ENCODE measurements at places on chromosomes 3 and 15. TPM values are rescaled to one million over a fixed set of nuclear protein-coding genes. Genes with fewer than 3 reads are reported as not detected.
A peak's percentile ranks its signal among the peaks of the same experiment; 100 is the strongest.

KLF15 gene
- total RNA-seq: not detected

SYNPR gene
- not detected for total RNA-seq

DNA sequence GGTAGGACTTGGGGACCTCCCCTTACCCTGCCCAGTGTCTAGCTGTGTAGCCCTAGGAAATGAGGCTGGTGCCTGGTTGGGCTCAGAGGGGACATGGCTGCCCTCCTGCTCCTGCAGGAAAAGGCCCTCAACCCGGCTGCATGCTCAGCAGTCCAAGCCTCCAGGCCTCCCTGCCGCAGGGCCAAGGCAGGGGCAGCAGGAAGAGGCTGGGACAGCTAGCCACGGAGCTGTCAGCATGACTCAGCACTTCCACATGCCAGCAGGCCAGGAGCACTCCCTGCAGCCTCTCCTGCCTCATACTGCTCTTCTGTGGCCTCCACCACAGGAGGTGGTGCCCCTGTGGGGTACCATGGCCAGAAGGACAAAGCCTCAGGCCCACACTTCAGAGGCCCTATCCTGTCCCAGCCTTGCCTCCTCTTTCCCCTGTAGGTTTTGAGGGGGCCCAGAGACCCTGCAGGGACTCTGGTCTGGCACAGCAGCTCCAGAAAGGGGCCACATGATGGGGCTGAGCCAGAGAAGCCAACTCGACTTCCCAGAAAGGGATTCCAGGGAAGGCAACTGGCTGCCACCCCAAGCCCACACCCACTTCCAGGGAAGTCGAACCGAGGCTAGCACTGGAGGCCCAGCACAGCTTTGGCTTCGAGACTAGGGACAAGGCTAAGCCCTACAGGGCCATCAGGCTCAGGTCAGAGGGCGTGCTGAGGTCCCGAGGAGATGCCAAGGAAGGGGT lies 19.5 kb downstream of the TKT start:
- H3K27me3 ChIP-seq: no peaks in the 10 kb centered on the region
- peak overlapping the region; percentile 13 for H3K27ac ChIP-seq
- no peak for DNase-seq
- H3K36me3 ChIP-seq: peaks cover 20% of the 10 kb centered on the region
- H3K4me3 ChIP-seq: no peak overlapping the region

DNA sequence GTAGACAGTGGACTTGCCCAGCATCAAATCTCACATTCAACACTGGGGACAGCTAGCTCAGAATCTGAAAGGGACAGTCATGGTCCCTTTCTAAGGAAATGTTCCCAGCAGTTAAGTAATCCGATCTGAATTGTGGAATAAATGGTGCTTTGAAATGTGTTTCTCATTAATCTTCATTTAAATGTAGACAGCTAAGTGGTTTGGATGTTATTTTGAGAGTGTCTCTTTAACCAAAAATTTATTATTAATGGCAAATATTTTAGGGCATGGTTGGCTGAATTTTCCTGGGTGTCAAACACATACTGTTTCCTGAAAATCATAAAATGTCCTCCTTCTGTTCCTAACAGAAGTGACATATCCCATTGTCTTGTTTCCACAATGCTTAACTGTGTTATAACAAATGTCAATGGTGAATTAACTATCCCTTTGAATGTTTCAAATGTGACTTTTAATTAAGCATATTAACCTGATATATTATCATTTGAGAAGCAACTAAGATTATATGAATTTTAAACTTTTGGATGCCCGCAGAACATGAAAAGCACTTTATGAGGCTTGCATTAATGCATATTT lies 210.8 kb downstream of the CHST2 start:
- no peaks in the 10 kb centered on the region for H3K27me3 ChIP-seq
- no peaks in the 10 kb centered on the region for H3K36me3 ChIP-seq
- no peaks in the 10 kb centered on the region for H3K4me1 ChIP-seq
- no peak for DNase-seq
- H3K4me3 ChIP-seq: no peak overlapping the region

GRCh38 chr3:180679178-180680096 lies at the start of gene CCDC39:
Gene CCDC39 (minus strand): TSS chr3:180679489. CDS start chr3:180679380, 109 bp downstream.
- H3K27ac ChIP-seq: no peak within 1 kb of the TSS
- peak within 1 kb of the TSS; percentile 78 for H3K4me3 ChIP-seq
- peaks cover 63% of the 10 kb centered on the region for H3K27me3 ChIP-seq
- H3K36me3 ChIP-seq: no peaks in the 10 kb centered on the region
- H3K4me1 ChIP-seq: peaks cover 18% of the 10 kb centered on the region

GRCh38 chr3:10945683-10946287 lies 46.8 kb upstream of the SLC6A1 start:
- H3K4me3 ChIP-seq: no peak overlapping the region
- DNase-seq: peak; percentile 59
- no peaks in the 10 kb centered on the region for H3K4me1 ChIP-seq
- no peaks in the 10 kb centered on the region for H3K27me3 ChIP-seq
- no peaks in the 10 kb centered on the region for H3K36me3 ChIP-seq
- no peak overlapping the region for H3K27ac ChIP-seq

DNA sequence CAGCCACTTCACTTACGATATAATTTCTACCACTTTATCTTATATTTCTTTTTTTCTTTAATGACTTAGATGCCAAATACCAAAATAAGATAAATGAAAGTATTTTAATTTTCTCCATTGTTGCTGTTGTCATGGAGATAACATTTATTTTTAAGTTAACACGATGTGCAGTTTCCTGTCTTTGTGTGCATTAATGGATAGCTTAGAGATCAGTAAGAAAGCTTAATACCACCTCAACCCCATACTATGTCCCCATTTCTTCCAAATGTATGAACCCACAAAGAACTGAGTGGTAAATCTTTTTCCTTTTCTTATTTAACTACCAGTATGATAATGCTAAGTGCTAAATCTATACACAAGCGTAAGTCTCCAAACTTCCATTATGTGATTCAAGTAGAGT lies 17.1 kb downstream of the PCNP start:
- peaks cover 4% of the 10 kb centered on the region for H3K4me1 ChIP-seq
- H3K27me3 ChIP-seq: no peaks in the 10 kb centered on the region
- H3K36me3 ChIP-seq: peaks cover 52% of the 10 kb centered on the region
- H3K4me3 ChIP-seq: no peak overlapping the region
- no peak for DNase-seq

DNA sequence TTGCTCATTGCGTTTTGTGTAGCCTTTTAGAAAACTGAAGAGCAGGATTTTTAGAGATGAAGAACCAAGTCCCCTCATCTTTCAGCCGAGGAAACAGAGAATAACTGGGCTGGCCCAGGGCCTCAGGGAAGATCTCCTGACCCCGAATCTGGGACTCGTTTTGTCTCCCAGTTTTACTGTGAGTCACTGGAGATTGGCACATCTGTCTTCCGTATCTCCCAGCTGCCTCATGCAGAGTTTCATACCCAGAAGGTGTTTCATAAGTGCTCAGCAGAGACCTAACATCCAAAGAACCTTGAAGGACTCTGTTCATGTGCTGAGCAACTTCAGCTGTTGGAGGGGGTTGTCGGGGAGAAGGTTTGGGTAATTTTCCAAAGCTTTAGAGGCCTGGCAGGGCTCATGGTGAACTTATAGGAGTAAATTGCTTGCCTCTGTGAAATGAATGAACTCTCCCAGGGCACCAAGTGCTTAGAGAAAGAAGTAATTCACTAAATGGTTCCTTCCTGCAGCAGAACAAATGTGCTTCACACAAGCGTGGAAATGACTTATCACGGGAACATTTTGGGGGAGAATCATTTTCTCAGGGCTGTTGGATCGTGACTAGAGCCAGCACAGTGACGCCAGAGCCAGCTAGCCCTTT lies 121.4 kb downstream of the FAM43A start:
- no peaks in the 10 kb centered on the region for H3K36me3 ChIP-seq
- no peaks in the 10 kb centered on the region for H3K4me1 ChIP-seq
- H3K4me3 ChIP-seq: no peak overlapping the region
- no peak for DNase-seq

DNA sequence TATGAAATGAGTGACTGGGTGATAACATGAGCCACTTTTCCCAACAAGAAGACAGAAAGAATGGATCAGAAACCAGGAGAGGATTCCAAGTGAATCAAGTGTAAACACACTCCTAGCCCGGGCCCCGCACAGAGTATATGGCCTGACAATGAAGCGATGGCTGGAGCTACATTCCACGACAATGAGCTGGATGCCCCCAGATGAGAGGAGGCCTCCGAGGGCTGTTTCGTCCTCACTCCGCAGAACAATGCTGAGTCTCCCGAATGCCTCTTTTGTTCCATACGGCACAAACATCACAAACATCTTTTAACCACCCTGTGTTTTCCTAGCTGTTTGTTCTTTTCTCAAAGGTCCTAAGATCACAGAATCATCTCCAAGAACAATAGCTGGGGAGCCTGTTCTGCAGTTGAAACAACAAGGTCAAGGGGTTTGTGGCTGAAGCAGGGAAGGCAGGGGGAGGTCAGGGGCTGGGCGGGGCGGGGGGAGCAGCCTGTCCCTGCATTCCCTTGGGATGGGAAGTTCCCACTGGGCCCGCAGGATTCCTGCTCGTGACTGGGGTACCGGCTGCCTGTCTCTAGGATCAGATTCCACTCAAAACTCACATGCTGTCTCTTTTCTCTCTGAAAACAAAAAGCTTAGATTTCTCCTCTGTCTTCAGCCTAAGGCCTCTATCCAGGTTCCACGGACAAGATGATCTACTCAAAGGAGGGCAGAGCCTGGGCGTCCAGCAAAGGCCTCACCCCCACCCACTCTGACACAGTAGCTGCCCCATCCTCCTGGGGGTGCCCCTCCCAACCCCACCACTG lies 151.3 kb downstream of the XXYLT1 start:
- H3K4me1 ChIP-seq: no peaks in the 10 kb centered on the region
- H3K4me3 ChIP-seq: no peak overlapping the region
- H3K27ac ChIP-seq: no peak overlapping the region
- no peak for DNase-seq
- no peaks in the 10 kb centered on the region for H3K36me3 ChIP-seq

GRCh38 chr3:42265059-42265991 lies 660 bp downstream of the CCK start:
- no peak overlapping the region for H3K27ac ChIP-seq
- peaks cover 4% of the 10 kb centered on the region for H3K4me1 ChIP-seq
- peaks cover 80% of the 10 kb centered on the region for H3K27me3 ChIP-seq
- no peak overlapping the region for H3K4me3 ChIP-seq
- H3K36me3 ChIP-seq: peaks cover 2% of the 10 kb centered on the region

- H3K27ac ChIP-seq: no peak overlapping the region
- peaks cover 19% of the 10 kb centered on the region for H3K36me3 ChIP-seq
- no peak overlapping the region for H3K4me3 ChIP-seq
- H3K4me1 ChIP-seq: peaks cover 69% of the 10 kb centered on the region
- H3K27me3 ChIP-seq: no peaks in the 10 kb centered on the region
These were observed 468.6 kb downstream of the SHQ1 start for GRCh38 chr3:72379500-72380187.

DNA sequence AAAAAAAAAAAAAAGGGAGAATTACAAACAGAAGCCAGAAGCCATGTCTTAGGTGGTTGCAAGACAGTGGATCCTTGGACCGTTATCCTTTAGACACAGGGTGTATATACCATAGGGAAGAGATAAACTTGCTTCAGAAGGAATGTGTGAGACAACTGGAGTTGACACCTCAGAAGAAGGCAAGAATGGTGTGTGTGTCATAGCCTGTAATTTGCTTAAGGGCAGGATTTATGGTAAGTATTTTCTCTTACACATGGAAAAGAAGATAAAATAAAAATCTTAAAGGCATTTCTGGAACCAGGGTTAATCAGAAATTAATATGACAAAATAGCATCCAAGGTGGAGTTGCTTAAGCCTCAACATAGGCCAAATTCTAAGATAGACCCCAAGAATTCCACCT lies 19.3 kb upstream of the DNAJC19 start:
- H3K27ac ChIP-seq: no peak overlapping the region
- DNase-seq: no peak
- H3K4me1 ChIP-seq: peaks cover 4% of the 10 kb centered on the region
- H3K4me3 ChIP-seq: no peak overlapping the region
- H3K36me3 ChIP-seq: no peaks in the 10 kb centered on the region
- peaks cover 4% of the 10 kb centered on the region for H3K27me3 ChIP-seq

GRCh38 chr3:100641471-100642032 lies 32.2 kb downstream of the ADGRG7 start:
- no peak for DNase-seq
- H3K27ac ChIP-seq: no peak overlapping the region
- peaks cover 9% of the 10 kb centered on the region for H3K4me1 ChIP-seq
- no peaks in the 10 kb centered on the region for H3K36me3 ChIP-seq
- no peak overlapping the region for H3K4me3 ChIP-seq

DNA sequence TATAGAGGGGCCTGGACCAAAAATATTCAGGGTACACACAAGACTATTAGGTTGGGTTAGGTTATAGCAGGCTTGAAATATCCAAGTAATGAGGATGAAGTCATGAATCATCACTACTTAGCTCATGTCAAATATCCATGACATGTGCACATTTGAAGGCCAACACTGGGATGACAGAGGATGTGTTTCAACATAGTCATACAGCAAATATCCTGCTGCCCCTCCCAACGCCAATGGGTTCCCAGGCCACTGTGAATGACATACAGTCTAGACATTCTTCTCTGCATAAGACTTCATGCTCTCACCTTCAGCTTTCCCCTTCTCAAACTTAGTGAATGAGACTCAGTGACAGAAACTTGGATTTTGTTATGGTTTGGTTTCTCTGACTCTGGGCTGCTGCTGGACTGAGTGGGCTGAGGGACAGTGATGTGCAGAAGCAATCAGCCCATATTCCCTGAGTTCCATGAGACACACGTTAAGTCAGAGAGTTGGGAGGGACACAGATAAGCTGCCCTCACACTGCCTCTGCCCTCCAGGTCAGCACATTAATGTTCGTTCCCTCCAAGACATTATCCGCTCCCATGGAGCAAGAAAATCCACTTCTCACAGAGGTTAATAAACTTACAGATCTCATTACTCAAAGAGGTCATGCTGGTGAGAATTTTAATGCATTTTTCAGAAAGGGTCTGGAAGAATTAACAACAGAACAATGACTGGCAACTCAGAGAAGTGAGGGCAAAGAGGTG lies 15.4 kb downstream of the HOMER2 start:
- peaks cover 21% of the 10 kb centered on the region for H3K27me3 ChIP-seq
- H3K36me3 ChIP-seq: no peaks in the 10 kb centered on the region
- H3K4me3 ChIP-seq: no peak overlapping the region
- H3K27ac ChIP-seq: no peak overlapping the region
